Effector memory CD8-positive, alpha-beta T cell (primary cell): ENCODE measurements at places on chromosomes 7 and 10.
A peak's percentile ranks its signal among the peaks of the same experiment; 100 is the strongest.

DNA sequence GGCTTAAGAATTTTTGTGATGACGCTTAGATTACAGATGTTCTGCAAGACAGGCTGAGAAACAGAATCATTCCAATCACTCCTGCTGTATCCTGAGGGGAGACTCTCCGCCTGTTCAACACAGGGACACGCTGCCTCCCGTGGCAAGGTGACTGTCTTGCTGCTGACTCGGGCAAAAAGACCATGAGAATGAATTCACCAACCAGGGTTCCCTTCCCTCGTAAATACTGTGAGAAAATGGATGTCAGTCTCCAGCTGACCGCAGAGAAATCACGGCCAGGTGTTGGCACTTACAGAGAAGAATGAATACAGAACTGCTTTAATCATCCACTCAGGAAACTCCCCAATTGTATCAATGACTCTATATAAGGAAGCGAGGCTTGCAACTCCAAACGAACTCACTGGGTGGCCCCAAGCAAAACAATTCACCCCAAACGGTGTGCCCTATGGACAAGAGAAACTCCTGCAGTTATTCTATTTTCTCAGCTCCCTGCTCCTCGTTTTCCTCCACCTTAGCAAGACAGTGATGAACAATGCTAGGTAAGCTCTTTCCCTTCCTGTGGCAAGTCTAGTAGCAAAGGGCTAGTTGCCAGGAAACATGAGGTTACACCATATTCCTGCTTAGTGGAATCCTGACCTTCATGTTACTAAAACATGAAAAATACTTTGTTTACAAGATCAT, 22.8 kb downstream of the GNA12 start:
- DNase-seq: no peak

DNA sequence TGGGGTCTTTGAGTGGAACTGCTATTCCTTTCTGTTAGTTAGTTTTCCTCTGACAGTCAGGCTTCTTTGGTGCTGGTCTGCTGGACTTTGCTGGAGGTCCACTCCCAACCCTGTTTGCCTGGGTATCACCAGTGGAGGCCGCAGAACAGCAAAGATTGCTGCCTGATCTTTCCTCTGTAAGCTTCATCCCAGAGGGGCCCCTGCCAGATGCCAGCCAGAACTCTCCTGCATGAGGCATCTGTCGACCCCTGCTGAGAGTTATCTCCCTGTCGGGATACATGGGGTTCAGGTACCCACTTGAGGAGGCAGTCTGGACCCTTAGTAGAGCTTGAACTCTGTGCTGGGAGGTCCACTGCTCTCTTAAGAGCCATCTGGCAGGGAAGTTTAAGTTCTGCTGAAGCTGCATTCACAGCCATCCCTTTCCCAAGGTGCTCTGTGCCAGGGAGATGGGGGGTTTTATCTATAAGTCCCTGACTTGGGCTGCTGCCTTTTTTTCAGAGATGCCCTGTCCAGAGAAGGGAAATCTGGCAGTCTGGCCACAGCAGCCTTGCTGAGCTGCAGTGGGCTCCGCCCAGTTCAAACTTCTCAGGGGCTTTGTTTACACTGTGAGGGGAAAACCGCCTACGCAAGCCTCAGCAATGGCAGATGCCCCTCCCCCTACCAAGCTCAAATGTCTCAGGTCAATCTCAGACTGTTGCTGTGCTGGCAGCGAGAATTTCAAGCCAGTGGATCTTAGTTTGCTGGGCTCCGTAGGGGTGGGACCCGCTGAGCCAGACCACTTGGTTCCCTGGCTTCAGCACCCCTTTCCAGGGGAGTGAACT, 89.7 kb upstream of the CDK6 start:
- no peak for DNase-seq

DNA sequence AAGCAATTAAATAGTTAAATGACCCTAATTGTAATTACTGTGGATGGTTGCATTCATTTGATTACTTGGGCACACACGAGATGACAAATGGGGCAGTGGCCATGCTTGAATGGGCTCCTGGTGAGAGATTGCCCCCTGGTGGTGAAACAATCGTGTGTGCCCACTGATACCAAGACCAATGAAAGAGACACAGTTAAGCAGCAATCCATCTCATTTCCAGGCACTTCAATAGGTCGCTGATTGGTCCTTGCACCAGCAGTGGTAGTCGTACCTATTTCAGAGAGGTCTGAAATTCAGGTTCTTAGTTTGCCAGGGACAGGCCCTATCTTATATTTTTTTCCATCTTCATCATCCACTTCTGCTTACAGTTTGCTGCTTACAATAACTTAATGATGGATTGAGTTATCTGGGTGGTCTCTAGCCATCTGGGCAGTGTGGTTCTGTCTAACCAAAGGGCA, 8.3 kb downstream of the PCBD1 start:
- DNase-seq: peak; percentile 76

GRCh38 chr10:120478386-120478785, 21.4 kb downstream of the PLPP4 start:
- DNase-seq: no peak

GRCh38 chr7:77839919-77840318, 41.3 kb downstream of the PHTF2 start:
- no peak for DNase-seq

DNA sequence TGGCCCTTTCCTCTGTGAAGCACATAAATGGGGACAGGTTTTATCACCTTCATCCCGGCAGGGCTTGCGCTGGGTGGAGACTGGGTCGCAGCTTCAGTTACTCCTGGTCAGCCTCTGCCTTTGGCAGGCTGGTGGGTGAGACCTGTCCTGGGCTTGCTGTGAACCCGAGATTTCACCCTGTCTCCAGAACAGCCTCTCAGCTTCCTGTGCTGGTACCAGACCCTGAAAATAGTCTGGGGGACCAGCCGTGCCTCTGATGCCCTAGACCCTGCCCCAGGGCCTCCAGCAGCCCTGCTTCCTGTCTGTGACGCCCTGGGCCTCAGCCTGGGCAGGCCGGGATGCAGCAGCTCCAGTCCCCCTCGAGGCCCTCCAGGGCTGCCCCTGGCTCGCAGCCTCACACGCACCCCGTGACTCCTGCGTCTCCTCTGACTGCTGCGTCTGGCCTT, 13.2 kb upstream of the PWWP2B start:
- no peak for DNase-seq

DNA sequence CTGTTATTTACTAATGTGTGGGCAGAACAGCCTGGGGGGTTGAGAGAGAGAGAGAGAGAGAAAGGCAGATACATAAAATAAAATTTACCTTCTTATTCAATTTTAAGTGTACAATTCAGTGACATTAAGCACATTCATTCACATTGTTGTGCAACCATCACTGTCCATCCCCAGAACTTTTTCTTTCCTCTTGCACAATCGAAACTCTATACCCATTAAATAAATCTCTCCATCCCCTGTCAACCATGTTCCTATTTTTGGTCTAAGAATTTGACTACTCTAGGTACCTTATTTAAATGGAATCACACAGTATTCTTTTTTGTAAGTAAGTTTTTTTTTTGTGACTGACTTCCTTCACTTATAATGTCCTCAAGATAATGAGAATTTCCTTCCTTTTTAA, 181.6 kb downstream of the SND1 start:
- no peak for DNase-seq

DNA sequence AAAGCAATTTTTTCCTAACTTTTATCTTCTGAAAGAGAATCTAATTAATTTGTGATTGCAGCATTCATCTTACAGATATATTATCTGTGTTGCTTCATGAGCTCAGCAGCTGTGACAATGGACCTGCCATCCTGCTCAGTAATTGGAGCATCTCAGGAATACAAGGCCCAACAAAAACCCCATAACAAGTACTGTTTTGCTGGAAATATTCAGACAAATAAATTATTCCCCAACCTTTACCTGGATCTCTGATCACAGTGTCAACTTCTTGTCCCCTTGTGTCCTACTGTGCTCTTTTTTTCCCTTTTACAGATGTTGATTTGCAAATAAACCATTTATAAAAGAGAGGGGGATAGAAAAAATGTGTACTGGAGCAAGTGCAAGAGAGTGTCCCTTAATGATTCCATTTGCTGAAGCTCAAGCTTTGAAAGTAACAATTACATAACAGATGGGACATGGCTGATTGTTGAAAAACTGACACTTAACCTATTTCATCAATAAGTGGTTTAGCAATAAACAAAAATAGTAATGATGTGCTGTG, 1063.4 kb upstream of the GHITM start:
- DNase-seq: no peak

GRCh38 chr10:123958241-123958640, 66.6 kb upstream of the CPXM2 start:
- DNase-seq: no peak
